ENCODE measurements at places on chromosomes 16 and 17.

GRCh38 chr17:42389135-42389417 lies 834 bp upstream of the STAT3 start:
- DNase-seq: no peak

- no peak for DNase-seq
Observed at GRCh38 chr16:88320947-88321634, 61.7 kb upstream of the ZNF469 start.

- no peak for DNase-seq
Observed at GRCh38 chr16:84648595-84649510, 542 bp downstream of the KLHL36 start.

DNA sequence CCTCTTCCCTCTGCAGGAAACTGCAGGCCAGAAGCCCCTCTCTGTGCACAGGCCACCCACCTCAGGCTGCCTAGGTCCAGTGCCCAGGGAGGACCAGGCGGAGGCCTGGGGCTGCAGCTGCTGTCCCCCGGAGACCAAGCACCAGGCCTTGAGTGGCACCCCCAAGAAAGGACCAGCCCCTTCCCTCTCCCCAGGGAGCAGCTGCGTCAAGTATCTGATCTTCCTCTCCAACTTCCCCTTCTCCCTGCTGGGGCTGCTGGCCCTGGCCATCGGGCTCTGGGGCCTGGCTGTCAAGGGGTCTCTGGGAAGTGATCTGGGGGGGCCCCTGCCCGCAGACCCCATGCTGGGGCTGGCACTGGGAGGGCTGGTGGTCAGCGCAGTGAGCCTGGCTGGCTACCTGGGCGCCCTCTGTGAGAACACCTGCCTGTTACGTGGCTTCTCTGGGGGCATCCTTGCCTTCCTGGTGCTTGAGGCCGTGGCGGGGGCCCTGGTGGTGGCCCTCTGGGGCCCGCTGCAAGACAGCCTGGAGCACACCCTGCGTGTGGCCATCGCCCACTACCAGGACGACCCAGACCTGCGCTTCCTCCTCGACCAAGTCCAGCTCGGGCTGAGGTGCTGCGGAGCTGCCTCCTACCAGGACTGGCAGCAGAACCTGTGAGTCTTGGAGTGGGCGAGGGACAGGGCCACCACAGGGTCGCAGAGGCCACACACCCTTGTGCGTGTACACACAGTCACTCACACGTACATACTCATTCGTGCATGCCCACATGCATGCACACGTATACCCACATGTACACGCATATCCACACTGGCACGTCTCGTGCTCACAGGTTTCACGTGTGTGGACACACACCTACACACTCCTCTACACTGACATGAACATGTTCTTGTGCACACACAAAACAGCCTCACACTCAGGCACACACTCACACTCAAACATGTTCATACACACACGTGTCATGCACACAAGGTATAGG lies 8.3 kb downstream of the TSPAN10 start:
- DNase-seq: no peak

DNA sequence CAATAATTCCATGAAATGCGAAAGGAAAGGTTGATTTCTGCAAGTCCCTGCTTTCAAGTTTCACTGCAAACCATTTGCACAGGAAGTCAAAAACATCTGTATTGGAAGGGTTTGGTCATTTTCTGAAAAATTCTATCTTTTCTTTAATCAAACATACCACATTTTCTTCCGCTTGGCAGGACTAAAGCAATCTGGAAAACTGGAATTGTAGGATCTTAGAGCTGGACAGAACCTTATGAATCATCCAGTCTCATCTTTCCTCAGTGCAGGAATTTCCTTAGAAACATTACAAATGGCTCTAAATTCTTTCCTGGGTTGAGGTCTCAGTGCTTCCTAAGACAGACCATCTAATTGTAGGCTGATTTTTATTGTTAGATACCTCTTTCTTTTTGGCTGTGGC lies 111.5 kb upstream of the ELAC2 start:
- no peak for DNase-seq

DNA sequence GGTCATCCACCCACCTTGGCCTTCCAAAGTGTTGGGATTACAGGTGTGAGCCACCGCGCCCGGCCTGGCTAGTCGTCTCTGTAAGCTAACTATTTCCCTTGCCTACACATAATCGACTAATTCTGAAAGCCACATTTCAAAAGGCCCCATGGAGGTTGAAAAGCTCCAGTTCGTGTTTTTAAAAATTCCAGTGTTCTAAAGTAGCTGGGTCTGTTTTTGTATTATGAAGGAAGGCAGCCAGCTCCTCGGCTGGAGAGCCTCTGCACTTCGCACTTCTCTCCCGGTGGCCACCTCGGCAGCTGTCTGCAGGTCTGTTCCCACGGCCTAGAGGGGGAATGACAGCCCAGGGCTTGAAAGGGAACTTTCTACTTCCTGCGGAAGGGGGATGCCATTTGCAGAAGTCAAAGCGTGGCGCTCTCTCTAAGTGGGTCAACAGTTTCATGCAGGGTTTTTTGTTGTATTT lies 16.9 kb downstream of the HASPIN start:
- no peak for DNase-seq

DNA sequence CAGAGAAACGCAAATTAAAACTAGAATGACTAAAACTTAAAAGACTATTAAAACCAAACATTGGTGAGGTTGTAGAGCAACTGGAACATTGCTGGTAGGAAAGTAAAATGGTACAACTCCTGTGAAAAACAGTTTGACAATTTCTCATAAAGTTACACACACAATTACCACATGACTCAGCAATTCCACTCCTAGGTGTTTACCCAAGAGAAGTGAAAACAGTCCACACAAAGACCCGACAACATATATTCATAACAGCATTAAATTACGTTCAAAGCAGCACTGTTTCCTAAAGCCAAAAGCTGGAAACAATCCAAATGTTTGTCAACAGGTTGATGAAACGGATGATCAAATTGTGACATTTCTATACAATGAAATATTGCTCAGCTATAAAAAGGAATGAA lies 26.5 kb upstream of the ALOX12 start:
- DNase-seq: no peak

- no peak for DNase-seq
Observed at GRCh38 chr17:39607057-39607850, 466 bp downstream of the NEUROD2 start.

- DNase-seq: no peak
Observed at GRCh38 chr17:28889996-28890395, 7.5 kb downstream of the FLOT2 start.

GRCh38 chr17:63190821-63191370 lies 224.9 kb downstream of the TANC2 start:
- no peak for DNase-seq

- no peak for DNase-seq
Observed at GRCh38 chr17:15453782-15454181, 13.6 kb downstream of the CDRT4 start.

- no peak for DNase-seq
Observed at GRCh38 chr17:51692917-51693316, 432.6 kb downstream of the UTP18 start.

DNA sequence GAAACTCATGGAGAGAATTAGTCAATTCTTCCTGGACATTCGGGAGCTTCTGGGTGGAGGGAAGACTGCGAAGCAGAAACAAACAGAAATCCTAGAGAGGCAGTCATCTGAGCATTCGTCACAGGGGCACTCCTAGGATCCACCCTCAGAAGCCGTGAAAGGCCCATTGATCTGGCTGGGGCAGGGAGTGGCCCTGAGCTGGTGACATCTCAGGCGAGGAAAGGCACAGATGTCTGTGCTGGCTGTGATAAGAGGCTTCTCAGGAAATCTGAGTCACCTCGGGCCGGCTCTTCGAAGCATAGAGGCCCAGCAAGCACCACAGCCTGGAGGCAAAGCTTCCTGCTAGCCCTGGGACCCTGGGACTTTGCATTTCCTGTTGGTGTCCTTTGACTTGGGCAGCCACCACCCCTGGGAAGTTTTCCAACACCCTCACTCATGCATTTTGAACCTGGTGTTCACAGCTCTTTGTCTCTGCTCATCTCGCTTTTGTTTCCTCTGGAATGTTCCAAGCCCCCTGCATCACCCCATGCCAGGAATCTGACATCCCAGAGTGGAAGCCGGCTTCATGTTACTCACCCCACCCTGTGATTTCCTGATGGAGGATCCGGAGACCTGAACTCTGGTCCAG lies 23.3 kb upstream of the CDRT4 start:
- DNase-seq: peak; percentile 28

DNA sequence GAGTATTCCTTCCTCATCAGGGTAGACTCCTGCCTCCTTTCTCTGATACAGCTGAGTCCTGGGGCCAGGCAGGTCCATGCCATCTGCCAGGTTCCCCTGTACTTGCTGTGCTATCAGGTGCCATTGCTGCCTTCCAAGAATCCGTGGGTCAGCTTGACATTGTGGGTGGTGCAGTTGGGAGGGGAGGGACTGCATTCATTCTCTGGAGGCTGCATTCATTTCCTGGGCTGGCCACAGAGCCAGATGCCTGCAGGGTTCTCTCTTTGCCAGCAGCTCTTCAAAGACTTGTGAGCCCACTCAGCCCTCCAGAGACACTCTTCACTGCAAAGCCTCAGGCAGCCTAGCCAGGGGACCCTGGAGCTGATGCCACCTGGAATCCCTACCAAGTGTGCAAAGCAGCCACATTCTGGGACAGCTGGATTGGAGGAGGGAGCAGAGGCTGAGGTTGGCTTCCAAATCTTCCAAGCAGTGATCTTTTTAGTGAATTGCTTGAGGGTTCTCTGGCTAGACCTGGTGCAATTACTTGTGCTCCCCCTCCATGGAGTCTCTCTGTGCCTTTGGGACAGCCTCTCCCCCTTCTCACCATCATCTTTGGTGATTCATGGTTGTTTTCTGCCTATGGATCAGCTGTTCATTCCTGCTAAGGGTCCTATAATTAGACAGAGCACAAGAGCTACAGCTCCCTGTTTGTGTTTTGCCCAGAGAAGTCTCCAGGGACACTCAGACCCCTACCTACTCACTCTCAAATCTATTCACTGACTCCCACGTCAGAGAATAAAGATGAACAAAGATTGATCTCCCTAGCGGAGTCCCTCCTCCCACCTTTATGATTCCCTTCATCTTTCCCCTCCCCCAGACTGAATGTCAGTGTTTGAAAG lies 20.9 kb downstream of the ANKFN1 start:
- DNase-seq: no peak

GRCh38 chr17:61479493-61480413 lies 27.5 kb downstream of the TBX4 start:
- no peak for DNase-seq

DNA sequence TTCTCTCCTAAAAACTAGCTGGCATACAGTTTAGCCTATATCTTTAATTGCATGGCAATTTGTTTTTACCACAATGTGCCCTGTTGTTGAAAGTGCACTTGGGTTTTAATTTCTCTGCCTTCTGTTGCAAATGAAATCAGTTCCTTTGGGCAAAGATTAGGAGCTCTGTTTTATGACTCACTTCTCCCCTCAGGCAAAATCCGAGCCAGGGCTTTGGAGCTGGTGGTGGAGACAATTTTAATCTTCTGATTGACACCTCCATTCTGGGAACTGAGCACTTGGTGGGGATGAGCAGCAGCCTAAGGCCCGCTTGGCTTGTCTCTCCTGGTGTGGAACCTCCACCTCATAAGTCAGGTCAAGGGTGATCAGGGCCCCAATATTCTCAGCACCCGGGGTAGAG lies 13.3 kb upstream of the MYH8 start:
- DNase-seq: no peak

GRCh38 chr17:37147301-37147812 lies 198.6 kb downstream of the AATF start:
- no peak for DNase-seq

GRCh38 chr16:72042157-72042660 lies 12.1 kb upstream of the HP start:
- DNase-seq: no peak

DNA sequence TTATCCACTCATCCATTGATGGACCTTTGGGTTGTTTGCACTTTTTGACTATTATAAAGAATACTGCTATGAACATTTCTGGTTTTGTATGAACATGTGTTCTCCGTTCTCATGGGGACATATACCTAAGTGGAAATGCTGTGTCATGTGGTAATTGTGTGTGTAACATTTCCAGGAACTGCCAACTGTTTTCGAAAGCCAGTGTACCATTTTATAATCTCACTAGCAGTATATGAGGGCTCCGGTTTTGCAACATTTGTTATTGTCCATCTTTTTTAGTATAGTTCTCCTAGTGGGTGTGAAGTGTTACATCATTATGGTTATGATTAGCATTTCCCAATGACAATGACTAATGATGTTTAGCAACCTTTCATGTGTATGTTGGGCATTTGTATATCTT lies 5.1 kb upstream of the TRIM25 start:
- DNase-seq: no peak

GRCh38 chr17:27569257-27569722 lies 61.7 kb upstream of the LGALS9 start:
- DNase-seq: no peak

DNA sequence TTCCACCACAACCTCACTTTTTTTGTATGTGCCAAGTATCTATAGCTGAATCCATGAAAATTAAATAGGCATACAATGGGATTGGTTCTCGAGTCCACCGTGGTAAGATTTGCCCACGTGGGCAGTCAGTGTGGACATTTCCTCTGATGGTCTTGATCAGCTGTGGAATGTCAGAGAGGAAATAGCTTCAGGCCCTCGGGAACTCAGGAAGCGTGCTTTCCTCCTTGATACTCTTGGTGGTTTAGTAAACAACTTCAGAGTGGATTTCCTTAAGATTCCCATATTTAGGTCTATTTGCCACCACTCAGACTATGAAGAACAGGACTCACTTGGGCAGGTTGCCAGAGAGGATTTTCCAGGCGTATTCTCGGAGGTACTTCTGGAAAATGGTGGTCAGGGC lies 152.5 kb downstream of the VPS53 start:
- DNase-seq: no peak

DNA sequence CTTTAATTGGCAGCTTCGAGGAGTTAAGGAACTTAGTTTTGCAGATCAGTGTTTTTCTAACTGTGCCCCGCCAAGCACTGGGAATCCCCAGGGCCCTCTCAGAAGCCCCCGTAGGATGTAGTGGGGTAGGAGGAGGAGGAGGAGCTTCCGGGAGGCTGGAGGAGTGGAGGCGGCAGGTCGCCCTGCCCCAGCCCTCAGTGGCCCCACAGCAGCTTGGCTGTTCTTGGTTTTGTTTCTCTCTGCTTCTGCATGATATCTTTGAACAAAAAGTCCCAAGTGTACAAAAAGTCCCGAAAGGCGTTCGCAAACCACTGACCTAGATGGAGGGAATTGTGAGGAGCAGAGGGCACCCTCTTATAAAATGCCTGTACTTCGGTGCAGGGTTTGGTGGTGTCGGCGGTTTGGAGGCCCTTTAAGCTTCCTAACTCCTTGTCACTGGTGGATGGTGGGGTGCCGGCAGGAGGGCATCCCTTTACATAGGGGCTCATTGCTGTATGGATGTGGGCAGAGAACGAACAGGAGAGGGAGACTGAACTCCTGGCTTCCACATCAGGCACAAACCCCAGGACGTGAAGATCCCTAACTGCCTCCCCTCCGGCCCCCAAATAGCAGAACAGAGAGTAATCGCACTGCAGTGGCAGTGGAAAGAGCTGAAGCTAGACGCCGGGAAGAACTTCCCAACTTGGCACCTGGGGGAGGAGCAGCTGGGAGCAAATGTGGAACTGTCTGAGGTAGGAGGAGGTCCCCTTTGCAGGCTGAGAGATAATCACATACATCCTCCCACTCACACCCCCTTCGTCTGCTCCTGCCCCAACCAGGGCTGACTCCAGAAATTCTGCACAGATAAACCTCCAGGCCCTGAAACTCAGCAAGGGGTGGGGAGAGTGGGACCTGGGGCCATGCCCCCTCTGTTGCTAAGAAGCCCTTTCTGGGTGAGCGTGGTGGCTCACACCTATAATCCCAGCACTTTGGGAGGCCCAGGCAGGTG lies 20.1 kb downstream of the EPOP start:
- DNase-seq: no peak

- DNase-seq: no peak
Observed at GRCh38 chr16:85274924-85275323, 162.7 kb upstream of the CIBAR2 start.

Measured in retinal pigment epithelial cell (primary cell).